RKO (cell line): ENCODE measurements at places on chromosomes 1 and 21.

DNA sequence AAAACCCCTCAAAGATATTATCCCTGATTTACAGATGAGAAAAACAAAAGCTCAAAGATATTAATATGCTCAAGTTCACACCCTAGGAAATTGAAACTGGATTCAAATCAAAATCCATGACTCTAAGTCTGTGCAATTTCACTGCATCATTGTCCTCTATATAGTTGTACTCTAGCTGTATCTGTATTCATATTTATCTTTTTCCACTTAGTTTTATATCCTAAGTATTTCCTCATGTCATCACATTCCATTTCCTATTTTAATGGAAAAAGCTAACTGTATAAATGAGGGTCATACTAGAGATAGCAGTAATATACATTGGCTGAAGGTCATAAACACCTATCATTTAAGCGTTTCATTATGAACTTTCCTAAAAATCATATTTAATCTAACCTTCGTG lies 42.2 kb upstream of the RALGPS2 start:
- no peak for DNase-seq

DNA sequence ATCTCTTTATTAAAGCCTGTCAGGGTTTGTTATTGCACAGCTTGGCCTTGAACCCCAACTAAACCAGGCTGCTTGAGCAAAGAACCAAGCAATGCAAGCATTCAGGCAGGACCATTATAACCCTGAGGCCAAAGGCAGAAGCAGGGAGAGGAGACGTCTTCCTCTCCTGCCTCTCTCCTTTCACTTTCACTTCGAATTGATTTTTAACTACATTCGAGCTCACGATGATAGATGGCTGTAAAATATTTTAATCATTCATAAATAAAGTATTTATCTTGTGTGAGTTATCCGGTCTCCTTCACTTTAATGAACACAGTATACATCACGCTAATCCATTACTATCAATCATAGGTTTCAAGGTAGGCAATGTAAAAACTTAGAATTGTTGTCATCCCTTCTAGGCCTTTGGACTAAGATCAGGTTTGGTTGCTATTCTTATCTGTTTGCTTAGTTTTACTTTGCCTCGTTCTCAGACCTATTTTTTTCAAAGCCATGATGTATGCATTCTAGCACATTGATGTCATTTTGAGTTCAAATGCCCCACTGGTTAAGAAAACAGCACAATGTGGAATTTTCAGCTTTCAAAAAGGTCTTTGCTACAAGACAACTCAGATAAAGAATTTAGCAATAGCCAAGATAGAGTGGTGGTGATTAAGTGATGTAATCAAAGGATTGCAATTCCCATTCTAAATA lies 480.2 kb upstream of the RUNX1 start:
- no peak for DNase-seq

- no peak for DNase-seq
Observed at GRCh38 chr1:12383786-12384185, 154.0 kb downstream of the VPS13D start.

- no peak for DNase-seq
Observed at GRCh38 chr1:29123887-29124365, at the start of gene TMEM200B. TMEM200B (minus strand) TSS chr1:29123903; CDS start chr1:29121828, 2,075 bp downstream.

DNA sequence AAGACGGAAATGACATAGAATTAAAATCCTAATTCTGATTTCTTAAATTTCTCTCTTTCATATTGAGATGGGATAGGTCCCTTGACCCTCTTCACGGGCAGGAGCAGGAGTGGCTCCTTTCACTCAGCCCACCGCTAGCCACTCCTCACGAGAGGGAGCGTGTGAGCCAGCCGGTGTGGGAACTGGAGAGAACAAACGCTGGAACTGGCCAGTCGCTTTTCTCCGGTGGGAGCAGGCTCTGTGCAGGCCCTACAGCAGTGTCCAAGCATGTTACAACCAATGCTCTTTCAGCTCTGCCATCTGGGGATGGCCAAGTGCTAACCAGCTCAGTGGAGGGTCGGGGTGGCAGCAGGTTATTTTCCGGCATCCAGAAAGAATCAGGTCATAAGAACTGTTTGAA lies 815.5 kb upstream of the ADGRL4 start:
- no peak for DNase-seq

- DNase-seq, result no peak
Observed at GRCh38 chr21:26148071-26148839, 22.3 kb downstream of the APP start.

DNA sequence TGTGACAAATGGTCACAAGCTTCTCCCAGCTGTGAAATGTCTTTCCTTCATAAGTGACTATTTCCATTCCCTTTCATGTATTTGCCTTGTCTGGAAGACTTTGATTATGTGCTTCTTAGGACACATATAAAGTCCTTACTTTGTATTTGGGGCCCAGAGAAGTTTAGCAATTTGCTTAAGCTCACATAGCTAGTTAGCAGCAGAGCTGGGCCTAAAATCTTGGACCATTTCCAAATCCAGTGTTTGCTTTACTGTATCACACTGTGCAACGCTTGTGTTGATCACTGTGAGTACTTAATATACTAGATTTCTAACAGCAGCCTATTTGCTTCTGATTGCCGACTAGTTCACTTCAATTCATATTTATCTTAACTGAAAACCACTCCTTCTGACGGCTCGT lies 2.2 kb upstream of the KCNA3 start:
- no peak for DNase-seq

- no peak for DNase-seq
Observed at GRCh38 chr1:110309139-110309538, 30.0 kb upstream of the RBM15 start.

DNA sequence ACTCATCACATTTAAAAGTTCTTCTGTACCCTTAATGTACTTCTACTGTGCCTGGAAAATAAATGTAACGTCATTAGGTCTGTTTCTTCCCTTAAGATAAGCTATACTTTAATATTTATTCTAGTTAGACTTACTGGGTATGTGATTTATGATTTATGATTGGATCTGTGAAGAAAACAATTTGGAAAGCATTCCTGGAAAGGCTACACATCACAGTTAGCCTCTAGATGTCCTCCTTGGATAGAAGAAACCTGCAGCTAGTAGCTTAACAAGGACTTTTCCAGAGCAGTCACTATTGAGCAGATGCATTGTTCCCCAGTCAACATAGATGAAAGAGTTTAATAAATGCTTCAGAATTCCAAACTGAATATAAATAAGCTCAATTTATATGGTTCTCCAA lies 22.2 kb upstream of the ABL2 start:
- peak; percentile 67 for DNase-seq

GRCh38 chr1:186420923-186421322 lies 40.0 kb downstream of the PDC start:
- no peak for DNase-seq

- DNase-seq, result no peak
Observed at GRCh38 chr1:19330449-19331135, 18.5 kb downstream of the SLC66A1 start.

- no peak for DNase-seq
Observed at GRCh38 chr1:41874151-41874719, 44.5 kb downstream of the HIVEP3 start.

DNA sequence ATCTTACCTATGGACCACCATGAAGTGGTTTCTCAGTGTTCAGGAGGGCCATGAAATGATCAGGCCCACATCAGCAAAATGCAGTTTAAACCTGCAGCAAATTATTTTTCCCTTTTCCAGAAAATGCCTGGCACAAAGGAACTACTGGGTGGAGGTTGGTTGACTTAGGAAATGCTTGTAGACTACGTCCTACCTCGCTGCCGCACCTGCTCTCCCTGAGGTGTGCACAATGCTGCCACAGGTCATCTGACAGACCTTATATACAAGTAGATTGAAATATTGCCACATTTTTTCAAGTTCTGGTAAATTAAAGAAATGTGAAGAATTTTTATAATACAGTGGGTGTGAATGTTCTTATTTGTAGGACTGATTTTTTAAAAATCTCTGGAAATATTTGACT lies 166.7 kb upstream of the PDE4B start:
- DNase-seq, result no peak

DNA sequence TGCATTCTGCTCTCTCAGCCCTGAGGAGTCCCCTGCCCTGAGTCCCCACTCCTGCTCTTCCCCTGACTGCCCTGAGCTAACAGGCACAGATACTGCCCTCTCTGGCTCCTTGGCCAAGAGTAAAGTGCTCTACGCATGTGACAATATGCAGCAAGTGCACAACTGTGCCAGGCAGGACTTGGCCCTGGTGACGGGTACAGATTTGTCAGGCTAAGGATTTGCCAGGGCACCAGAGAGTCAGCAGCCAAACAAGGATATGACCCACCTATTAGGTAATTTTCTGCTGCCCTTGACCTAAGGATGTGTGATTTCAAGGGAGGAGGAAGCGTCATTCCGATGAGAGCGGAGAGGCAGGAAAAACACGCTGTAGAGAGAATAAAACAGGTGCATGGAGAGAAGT lies 339.0 kb downstream of the PTPRU start:
- DNase-seq, result no peak

- no peak for DNase-seq
Observed at GRCh38 chr1:9861360-9861759, 37.6 kb upstream of the CLSTN1 start.

DNA sequence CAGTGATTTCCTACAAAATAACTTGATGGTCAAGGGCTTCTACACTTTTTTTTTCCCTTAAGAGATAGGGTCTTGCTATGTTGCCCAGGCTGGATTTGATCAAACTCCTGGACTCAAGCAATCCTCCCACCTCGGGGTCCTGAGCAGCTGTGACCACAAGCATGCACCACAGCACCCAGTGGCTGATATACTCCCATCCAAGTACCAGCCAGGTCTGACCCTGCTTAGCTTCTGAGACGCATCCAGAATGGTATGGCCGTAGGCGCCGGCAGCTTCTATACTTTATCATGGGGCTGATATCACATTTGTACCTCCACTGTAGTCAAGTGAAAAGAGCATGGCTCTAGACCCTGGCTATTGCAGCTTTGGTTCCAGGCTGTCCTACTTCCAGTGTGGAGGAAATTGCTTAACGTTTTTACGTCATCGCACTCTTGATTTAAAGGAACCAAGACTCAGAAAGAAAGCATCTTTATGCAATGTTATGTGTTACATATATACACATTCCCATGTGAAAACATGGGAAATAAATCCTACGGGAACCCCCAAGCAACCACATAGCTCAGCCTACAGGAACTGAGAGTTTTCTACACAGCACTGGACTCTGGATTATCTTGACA lies 39.5 kb downstream of the PDPN start:
- no peak for DNase-seq

GRCh38 chr1:172742599-172743500 lies 83.9 kb downstream of the FASLG start:
- peak; percentile 57 for DNase-seq

- DNase-seq, result no peak
Observed at GRCh38 chr1:47709019-47709871, 271.4 kb downstream of the FOXD2 start.

GRCh38 chr1:64956733-64957441 lies 9.5 kb downstream of the JAK1 start:
- no peak for DNase-seq

- no peak for DNase-seq
Observed at GRCh38 chr1:232587141-232588008, 42.6 kb downstream of the SIPA1L2 start.

GRCh38 chr1:159554696-159555095 lies 18.9 kb upstream of the OR10J5 start:
- DNase-seq, result no peak

GRCh38 chr1:117753652-117754051 lies 147.8 kb downstream of the TENT5C start:
- DNase-seq, result peak; percentile 25

- DNase-seq, result no peak
Observed at GRCh38 chr1:21932127-21932526, 5.0 kb downstream of the HSPG2 start.
